Activated T-helper 2 cell treated with anti-CD3 and anti-CD28 coated beads, Interferon-gamma antibody, Interleukin-2, Interleukin-4, amounts not matched to agents 10 μg/mL and 5 μg/mL and 100 μg/mL, durations not matched to agents 14 hours and 24 hours and 36 hours (primary cell): ENCODE measurements at places on chromosomes 3 and 15. TPM values are rescaled to one million over a fixed set of nuclear protein-coding genes. Genes with fewer than 3 reads are reported as not detected.
A peak's percentile ranks its signal among the peaks of the same experiment; 100 is the strongest.

The DYNLT2B gene
- 10.9 and 12.3 TPM in 2 replicates for total RNA-seq

DNA sequence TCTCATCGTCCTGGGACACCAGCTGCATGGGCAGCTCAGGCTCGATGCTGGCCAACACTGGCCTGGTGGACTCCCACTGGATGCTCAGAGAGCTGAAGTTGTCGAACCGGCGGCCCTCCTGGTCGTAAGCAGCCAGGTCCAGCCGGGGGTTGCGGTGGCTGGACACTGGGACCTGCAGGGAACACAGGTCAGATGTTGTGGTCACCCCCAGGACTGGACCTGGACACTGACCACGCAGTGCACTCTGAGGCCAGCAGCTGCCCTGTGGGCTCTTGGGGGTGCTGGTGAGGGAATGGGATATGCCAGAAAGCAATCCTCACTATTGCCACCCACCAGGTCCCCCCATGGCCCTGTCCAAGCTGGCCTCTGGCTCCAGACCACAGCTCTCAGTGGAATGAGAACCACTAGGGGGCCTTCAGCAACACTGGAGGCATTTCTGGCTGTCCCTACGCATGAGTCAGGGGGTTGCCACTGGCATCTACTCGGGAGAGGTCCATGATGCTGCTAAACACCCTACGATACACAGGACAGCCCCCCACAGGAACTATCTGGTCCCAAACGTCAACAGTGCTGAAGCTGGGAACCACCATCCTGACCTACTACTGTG, 66.1 kb downstream of the NUP210 start:
- peaks cover 19% of the 10 kb centered on the region for H3K4me1 ChIP-seq
- DNase-seq, result no peak
- no peak overlapping the region for H3K4me3 ChIP-seq
- peaks cover 81% of the 10 kb centered on the region for H3K36me3 ChIP-seq
- no peak overlapping the region for H3K27ac ChIP-seq

The ANKRD34C gene
- not detected in 2 replicates for total RNA-seq

DNA sequence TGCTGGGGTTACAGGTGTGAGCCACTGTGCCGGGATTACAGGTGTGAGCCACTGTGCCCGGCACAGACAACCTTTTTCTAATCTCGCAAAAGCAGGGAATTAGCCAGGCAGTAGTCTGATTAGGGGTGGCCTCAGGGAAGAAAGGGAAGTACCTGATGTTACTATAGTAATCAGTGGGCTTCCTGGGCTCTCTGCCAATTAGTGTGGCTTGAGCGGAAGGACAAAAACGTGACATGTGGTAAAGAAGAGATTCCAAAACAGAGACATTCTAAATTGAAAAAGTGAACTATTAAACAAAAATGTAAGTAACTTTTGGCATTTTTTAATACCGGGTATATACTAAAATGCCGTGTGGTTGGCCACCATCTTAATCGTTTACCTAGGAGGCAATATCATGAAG, 48.1 kb downstream of the CFAP20DC start:
- no peak for DNase-seq
- H3K36me3 ChIP-seq, result no peaks in the 10 kb centered on the region
- peaks cover 14% of the 10 kb centered on the region for H3K27me3 ChIP-seq
- no peak overlapping the region for H3K4me3 ChIP-seq

The MUC4 gene
- 1.3 and 1.4 TPM in 2 replicates for total RNA-seq

GRCh38 chr3:113245761-113246161, 34.4 kb downstream of the BOC start:
- H3K4me3 ChIP-seq, result no peak overlapping the region
- no peaks in the 10 kb centered on the region for H3K27me3 ChIP-seq
- no peaks in the 10 kb centered on the region for H3K36me3 ChIP-seq

- H3K4me1 ChIP-seq, result no peaks in the 10 kb centered on the region
- H3K36me3 ChIP-seq, result no peaks in the 10 kb centered on the region
- DNase-seq, result no peak
- H3K4me3 ChIP-seq, result no peak overlapping the region
- H3K27ac ChIP-seq, result no peak overlapping the region
Measured at GRCh38 chr3:76367281-76367680, 581.9 kb upstream of the ZNF717 start.

GRCh38 chr3:115980709-115981108, 357.4 kb downstream of the GAP43 start:
- no peaks in the 10 kb centered on the region for H3K36me3 ChIP-seq
- DNase-seq, result no peak
- no peak overlapping the region for H3K27ac ChIP-seq
- no peaks in the 10 kb centered on the region for H3K27me3 ChIP-seq

DNA sequence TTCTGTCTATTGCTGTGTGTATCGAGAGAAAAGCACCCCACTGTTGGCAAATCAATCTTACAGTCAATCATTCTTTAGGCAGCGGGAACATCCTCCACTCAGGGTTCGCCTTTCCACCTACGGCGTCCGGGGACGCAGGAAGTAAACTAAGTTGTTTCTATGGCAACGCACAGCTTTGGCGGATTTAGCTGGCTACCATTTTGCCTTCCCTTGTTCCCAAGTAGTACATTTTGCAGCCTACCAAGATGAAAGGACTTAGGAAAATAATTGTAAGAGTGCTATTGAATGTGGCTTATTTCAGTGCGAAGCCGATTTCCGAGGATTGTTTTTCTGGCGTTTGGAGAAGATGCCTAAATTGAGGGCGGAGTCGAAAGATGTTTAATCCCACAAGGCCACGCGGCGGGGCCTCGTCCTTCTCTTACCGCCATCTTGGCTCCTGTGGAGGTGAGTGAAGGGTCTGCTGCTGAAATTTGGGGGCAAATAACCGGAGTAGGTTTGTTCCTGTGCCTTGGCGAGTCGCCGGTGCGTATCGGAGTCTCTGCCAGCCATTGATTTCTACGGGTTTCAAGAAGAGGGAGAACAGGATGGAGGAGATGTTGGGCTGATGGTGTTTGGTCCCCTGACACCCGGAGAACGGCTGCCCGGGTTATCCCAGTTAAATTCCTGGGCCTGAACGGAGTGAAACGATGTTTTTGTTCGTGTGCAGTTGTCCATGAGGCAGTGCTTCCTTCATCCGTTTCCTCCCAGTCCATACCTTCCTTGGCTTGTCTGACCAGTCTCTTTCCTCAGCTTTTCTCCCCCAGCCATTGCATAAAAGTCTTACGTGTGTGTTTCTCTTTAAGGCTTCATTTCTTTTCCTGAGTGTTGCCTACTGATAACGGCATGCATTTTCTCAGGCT, at the start of gene RPL35A:
TSS of gene RPL35A (plus strand) at position 413 of the 899 bp plus-strand sequence. CDS start 778 bp downstream, outside the sequence.
- peaks cover 34% of the 10 kb centered on the region for H3K4me1 ChIP-seq
- DNase-seq, result peak; percentile 81
- peaks cover 49% of the 10 kb centered on the region for H3K36me3 ChIP-seq
- H3K4me3 ChIP-seq, result peak within 1 kb of the TSS; percentile 99
- no peaks in the 10 kb centered on the region for H3K27me3 ChIP-seq

- peaks cover 5% of the 10 kb centered on the region for H3K4me1 ChIP-seq
- H3K27me3 ChIP-seq, result peaks cover 7% of the 10 kb centered on the region
- no peak for DNase-seq
- H3K4me3 ChIP-seq, result no peak overlapping the region
Measured at GRCh38 chr3:18247139-18247695, 177.9 kb downstream of the SATB1 start.
